ENCODE measurements at places on chromosomes 4 and X. TPM values are rescaled to one million over a fixed set of nuclear protein-coding genes. Genes with fewer than 3 reads are reported as not detected.

DNA sequence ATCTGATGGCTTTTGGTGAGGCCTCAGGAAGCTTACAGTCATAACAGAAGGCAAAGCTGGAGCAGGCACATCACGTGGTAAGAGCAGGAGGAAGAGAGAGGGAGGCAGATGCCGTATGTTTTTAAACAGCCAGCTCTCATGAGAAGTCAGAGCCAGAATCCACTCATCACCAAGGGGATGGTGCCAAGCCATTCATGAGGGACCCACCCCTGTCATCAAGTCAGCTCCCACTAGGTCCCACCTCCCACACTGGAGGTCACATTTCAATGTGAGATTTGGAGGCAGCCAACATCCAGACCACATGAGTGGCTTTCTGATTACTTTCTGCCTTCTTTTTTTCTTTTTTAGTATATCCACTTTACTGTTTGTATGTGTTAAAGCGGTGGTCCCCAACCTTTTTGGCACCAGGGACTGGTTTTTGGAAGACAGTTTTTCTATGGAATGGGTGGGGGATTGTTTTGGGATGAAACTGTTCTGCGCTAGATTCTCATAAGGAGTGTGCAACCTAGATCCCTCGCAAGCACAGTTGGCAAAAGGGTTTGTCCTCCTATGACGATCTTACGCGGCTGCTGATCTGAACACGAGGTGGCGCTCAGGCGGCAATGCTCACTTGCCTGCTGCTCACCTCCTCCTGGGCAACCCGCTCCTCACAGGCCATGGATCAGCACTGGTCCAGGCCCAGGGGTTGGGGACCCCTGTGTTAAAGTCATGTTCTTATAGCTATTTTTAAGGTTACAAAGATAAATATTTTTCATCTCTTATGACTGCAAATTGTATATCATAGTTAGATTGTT, 61.7 kb downstream of the SLIT2 start:
- DNase-seq = no peak

- no peak for DNase-seq
Observed at GRCh38 chr4:112766422-112766821, 129.5 kb downstream of the LARP7 start.

DNA sequence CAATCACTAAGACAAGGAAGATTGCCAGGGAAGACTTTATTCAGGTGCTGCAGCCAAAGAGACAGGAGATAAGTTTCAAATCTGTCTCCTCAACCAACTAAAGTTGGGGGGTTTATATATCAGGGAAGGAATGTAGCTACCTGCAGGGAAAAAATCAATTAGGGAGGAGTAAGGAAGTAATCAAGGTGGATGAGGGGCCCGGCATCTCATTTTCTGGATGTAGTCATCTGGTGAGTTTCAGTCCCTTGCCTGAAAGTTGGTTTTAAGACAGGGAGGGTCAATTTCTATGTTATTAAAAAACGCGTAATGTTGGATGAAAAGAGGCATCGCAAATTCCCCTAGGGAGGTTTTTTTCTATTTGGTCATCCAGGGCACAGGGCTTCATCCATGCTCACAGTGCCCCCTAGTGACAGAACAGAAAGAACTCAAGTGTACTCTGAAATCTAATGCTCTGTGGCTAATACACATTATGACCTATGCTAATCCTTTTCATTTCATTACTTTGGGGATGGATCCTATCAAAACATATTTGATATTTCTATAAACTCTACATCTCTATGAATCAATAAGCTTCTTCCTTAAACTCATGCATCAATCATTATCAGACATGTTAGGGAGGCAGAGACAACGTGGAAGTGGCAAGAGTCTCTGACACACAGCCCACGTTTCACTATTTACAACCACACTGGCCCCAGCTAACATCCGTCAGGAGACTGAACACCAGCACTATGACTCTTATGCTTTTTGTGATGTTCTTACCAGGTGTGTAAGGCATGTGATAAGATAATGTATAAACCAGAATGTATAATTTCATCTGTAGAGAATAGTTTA, 1577.0 kb upstream of the TENM3 start:
- no peak for DNase-seq

The RAB33A gene
- 0.47 TPM for total RNA-seq

DNA sequence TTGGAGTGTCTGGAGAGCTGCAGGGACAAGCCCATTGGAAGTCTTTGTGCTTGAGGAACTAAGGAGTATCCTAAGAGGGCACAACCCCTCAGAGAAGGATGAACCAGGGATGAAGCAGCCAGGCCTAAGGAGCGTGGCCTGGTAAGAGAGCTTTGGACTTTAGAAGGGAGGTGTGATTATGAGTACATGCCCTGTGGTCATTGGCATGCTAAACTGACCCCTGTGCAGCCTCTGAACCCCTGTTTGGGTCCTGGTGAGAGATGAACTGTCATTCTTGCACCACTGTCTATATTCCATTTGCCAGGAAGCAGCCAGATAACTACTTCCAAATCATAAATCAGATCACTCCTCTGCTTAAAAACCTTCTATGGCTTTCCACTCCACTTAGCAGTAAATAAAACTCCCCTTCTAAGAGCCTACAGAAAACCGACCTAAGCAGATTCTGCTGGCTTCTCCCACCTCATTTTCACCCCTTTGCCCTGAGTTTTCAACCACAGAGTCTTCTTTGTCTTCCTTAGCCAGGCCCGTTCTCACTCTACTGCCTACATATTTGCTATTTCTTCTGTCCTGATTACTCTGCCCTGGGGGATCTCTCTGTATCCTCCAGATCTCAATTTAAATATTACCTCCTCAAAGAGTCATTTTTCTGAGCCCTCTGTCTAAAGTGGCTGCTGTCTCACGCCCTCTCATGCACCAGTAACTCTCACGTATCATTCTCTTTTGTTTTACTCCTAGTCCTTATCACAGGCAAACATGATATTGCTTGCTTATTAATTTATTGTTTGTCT, 56.7 kb downstream of the MID1IP1 start:
- DNase-seq = no peak

GRCh38 chrX:73944563-73944908, 359.4 kb upstream of the ZCCHC13 start:
- DNase-seq = no peak

DNA sequence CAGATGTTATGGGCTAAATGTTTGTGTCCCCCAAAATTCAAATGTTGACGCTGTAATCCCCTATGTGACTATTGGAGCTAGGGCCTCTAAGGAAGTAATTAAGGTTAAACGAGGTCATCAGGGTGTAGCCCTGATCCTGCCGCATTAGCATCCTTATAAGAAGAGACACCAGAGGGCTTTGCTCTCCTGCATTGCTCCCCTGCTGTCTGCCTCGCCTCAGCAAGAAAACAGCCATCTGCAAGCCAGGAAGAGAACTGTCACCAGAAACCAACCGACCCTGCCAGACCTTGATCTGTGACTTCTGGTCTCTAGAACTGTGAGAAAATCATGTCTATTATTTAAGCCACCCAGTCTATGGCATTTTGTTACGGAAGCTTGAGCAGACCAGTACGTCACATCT, 331.9 kb downstream of the DCTD start:
- no peak for DNase-seq

DNA sequence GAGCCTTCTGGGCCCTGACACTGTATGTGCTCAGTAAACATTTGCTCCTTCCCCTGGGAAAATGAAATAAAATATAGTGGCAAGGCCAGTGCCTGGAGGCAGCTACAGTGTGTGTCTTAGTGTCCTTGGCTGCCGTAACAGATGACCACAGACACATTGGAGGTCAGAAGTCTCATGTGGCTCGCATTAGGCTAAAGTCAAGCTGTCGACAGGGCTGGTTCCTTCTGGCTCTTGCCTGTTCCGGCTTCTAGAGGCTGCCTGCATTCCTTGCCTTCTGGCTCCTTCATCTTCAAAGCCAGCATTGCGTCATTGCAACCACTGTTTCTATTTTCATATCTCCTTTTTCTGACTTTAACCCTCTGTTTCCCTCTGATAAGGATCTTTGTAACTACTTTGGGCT, 83.6 kb upstream of the STX18 start:
- DNase-seq = no peak

The REPS2 gene
- 2.8 TPM for total RNA-seq

GRCh38 chr4:151206241-151207005, 70.5 kb upstream of the PRSS48 start:
- no peak for DNase-seq

The DACH2 gene
- not detected for total RNA-seq

DNA sequence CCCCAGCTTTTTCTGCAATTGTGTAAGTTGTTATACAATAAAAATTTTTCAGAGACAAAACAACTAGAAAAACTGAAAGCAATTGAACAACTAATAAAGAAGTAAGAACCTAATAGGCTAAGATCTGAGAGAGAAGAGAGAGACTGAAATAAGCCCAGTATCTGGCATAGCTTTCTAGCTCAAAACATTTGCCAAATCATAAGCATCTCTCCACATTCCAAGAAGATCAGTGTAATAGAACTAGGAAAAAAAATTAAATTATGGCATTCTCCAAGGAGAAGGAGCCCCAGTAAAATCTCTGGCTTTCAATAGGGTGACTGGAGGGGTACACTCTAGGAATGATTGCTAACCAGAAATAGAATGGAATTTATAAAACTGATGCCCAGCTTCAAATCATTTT, 19.0 kb upstream of the PPP3CA start:
- no peak for DNase-seq

The HSFX3 gene
- total RNA-seq = not detected

DNA sequence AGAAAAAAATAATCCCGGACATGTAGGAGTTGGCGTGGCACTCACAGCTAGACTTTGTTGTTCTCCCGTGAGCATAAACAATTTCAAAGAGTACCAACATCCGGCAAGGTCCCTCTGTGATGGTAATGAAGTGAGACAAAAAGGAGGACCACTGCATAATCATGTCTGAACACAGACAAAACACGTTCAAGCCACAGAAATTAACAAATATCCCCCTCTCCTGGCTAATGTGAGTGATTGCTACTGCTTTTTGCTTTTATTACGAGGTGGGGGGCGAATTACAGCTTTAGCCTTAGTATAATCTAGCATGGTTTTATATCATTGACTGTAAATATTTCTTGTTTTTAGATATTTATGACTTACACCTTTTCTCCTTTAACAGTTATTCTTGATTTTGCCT, 118.5 kb downstream of the PLS3 start:
- DNase-seq = no peak

GRCh38 chr4:151951671-151952050, 190.9 kb upstream of the GATB start:
- no peak for DNase-seq

GRCh38 chr4:39555472-39555871, 28.2 kb upstream of the UGDH start:
- no peak for DNase-seq

The TMPRSS11D gene
- total RNA-seq = not detected

Data from glomerular endothelial cell (primary cell).